ENCODE measurements at places on chromosomes 5 and 9. TPM values are rescaled to one million over a fixed set of nuclear protein-coding genes. Genes with fewer than 3 reads are reported as not detected.
A peak's percentile ranks its signal among the peaks of the same experiment; 100 is the strongest.

RAPGEF6 gene
- 10.5 TPM for polyA plus RNA-seq

PCDHB16 gene
- polyA plus RNA-seq, result 6.3 TPM

DNA sequence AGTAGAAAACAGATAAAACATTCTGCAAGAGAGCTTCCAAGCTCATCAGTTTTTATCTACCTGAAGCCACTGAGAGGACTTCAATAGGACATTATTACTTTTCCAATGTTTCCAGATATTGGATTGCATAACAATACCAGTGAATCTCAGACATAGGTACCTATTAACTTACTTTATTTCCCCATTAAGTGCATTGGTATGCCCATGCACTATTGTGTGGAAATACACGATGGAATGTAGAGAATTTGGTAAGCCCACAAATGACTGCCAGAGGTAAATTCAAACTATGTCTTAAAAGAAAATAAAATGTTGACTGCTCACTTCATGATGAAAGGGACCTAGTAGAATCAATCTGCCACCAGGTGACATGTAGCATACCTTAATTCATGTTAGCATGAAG, 48.1 kb upstream of the PRR16 start:
- DNase-seq, result no peak

GRCh38 chr5:154430961-154431630, 14.7 kb upstream of the SAP30L start:
- no peak for DNase-seq

DNA sequence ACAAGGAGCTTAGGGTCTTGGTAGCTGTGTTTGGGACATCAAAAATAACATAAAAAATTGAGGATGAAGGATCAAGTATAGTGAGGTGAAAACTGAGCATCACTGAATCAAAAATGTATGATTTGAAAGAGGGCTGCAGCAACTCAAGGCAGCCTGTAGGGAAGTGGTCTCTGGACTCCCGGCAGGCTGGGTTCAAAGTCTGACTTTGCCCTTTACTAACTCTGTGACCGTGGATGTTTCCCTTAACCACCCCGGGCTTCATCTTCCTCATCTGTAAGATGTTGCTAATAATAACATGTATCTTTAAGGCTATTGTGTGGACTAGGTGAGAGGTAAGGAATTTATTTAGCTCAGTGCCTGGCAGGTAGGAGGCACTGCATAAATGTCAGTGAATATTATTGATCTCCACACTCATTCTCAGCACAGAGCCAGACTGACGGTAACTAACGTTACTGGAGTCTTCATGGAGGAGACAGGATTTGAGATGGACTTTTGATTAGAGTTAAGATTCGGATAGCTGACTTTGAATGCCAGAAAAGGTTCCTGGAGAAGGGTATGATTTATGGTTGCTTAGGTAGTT, 367.3 kb downstream of the NDUFS4 start:
- DNase-seq, result no peak

DNA sequence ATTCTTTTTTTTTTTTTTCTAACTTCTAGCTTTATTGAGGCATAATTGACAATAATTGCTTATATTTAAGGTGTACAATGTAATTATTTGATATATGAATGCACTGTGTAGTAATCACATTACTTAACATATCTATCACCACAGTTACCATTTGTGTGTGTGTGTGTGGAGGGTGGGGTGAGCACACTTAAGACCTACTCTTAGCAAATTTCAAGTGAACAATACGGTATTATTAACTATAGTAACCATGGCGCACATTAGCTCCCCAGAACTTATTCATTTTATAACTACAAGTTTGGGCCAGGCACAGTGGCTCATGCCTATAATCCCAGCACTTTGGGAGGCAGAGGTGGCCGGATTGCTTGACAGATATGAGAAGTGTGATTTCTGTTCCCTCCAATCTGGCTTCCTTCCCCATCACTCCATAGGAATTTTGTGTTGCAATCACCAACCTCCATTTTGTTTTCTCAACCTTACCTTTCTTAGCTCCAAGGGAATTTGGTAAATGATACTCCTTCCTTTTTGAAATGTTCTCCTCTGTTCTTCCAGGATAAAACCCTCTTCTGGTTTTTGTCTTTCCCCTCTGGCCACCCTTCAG, 14.9 kb downstream of the TXN start:
- DNase-seq, result no peak

DNA sequence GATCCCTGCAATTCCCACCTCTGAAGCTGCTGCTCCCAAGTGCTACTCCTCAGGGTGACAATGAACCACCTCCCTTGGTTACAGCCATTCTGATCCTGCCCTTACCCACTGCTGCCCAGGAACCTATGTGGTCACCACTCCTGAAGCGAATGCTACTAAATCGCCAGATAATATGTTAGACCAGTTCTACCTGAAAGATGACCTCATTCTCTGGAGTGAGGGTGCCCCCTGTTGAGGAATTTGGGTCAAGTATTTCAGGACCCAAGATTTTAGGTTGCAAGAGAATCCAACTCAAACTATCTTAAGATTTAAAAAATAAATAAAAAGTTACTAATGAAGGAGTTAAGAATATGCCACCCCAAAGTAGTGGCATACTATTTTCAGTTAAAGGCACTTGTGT, 5.8 kb upstream of the SNAPC3 start:
- no peak for DNase-seq

GRCh38 chr5:107576736-107577393, 93.9 kb downstream of the EFNA5 start:
- no peak for DNase-seq

DNA sequence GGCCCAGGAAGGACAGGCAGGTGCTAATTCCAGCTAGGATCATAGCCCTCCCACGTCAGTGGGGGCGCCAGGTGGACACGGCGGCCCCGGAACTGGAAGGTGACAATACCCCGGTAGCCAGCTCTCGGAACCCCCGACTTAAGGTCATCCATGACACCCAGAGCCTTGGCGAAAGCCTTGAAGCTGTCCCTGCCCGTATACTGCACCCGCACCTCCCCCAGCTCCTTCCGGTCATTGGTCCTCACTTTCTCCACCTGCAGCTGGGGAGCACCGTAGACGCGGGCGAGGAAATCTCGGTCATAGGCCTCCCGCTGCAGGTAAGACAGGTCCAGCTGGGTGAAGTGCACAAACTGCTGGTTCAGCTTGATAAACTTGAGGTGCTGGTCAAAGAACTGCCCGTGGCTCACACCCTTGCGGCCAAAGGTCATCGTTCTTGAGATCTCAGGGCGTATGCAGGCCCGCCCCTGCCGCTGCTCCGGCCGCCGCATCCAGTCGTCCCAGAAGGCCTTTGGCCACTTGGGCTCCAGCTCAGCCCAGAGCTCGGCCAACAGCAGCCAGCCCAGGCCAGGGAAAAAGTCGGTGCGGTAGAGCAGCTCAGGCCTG, 10.9 kb downstream of the MGAT1 start:
- no peak for DNase-seq

GRCh38 chr9:130662970-130663257, 1.5 kb upstream of the PRDM12 start:
- no peak for DNase-seq

DNA sequence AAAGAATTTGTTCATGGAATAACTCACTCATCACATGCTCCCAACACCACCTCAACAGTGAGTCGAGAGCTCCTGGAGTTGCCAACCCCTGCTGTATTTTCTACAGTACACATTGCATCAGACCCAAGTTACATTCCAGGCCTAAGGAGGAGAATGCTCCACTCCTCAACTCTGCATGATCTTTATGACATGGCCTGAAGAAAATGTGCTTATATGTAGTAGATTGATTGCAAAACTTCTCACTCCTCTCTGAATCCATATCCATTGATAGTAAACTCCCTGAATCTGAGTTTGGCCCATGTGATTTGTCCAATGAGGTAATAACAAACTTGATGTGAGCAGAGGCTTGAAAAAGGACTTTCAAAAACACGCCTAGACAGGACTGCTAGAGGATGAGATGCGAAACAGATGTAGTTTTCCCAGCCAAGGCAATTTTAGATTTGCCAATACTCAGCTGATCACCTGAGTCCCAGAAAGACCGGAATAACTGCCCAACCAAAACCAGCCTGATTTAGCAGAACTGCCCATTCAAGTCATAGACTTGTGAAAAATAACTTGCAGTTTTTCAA, 29.0 kb upstream of the PAPPA start:
- DNase-seq, result peak; percentile 6

GRCh38 chr5:78341440-78341839, 19.0 kb upstream of the SCAMP1 start:
- DNase-seq, result no peak

DNA sequence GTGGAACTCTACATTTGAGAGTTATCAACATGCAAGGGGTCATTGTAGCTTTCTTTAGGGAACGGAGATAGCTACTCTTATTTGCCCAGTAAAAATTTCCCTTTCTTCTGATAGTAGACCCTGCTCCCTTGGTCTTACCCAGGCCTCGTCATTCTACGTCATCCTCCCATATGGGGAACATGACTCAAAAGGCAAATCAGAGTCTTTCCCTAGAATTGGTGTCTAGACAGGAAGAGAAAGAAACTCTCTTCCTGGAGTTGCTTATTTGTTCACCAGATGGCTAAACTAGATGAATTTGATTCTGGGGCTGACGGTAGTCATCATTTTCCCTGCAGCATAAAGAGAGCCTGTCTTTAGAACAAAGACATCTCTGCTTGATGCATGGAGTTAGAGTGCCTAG, 12.2 kb upstream of the SLC38A9 start:
- DNase-seq, result no peak

- no peak for DNase-seq
Observed at GRCh38 chr5:56206126-56206910, 26.8 kb downstream of the ANKRD55 start.

DNA sequence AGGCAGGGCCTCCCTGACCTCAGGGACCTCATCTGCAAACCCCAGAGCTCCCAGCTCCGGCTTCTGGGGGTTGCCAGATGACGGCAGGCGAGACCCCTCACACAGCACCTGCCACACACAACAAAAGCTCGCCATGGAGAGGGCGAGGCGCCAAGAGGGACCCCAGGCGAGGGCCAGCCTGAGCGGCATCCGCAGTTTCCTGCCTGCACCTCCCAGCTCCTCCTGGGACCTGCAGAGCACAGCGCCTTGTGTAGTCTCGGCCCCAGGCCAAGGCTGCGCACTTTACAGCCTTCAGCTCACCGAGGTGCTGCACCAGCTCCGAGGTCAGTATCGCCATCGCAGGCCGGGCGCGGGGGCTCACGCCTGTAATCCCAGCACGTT, 82.4 kb upstream of the ADAMTS2 start:
- no peak for DNase-seq

DNA sequence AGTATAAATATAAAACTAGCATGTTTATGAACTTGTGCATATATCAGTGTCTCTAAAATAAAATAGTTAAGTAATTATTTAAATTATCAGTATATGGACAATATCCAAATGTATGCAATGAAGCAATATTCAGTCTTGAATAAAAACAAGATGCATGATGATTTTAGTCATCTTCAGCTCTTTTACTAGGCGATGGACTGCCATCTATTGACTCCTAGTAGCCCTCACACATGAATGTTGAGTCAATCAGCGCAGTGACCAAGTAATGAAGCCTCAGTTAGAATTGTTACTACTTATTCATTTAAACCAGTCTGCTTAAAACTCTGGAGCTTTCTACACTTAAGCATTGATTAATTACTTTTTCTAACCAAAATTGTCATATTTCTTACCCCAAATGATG, 92.9 kb upstream of the GRHPR start:
- peak; percentile 11 for DNase-seq
